ENCODE measurements at places on chromosomes 16 and 17. TPM values are rescaled to one million over a fixed set of nuclear protein-coding genes. Genes with fewer than 3 reads are reported as not detected.

The ZFP3 gene
- 0.54 TPM for total RNA-seq

The MAP2K4 gene
- 32.6 TPM for total RNA-seq

The SPPL2C gene
- not detected for total RNA-seq

The NMT1 gene
- total RNA-seq, result 60.6 TPM

The SLC16A5 gene
- total RNA-seq, result 1.8 TPM

The CMTM1 gene
- total RNA-seq, result 1.7 TPM

The APOBR gene
- not detected for total RNA-seq

The SLC52A1 gene
- total RNA-seq, result not detected

The HOXB7 gene
- 3.3 TPM for total RNA-seq

The JPH3 gene
- total RNA-seq, result not detected

The PARD6A gene
- total RNA-seq, result 0.28 TPM

The KRT12 gene
- not detected for total RNA-seq

The KRT39 gene
- total RNA-seq, result not detected

The NPIPB13 gene
- total RNA-seq, result 0.54 TPM

The CYBA gene
- 90.5 TPM for total RNA-seq

All from IMR-90 (cell line).